Activated CD4-positive, alpha-beta T cell treated with anti-CD3 and anti-CD28 coated beads, Interleukin-2, amount 10 ng/mL, durations not matched to agents 7 days and 5 days (primary cell): ENCODE measurements at places on chromosomes 1 and 21. TPM values are rescaled to one million over a fixed set of nuclear protein-coding genes. Genes with fewer than 3 reads are reported as not detected.

- no peak for DNase-seq
Measured at GRCh38 chr1:66476774-66477173, 57.2 kb upstream of the SGIP1 start.

FMO5 gene
- 0.48 TPM for total RNA-seq

TMOD4 gene
- total RNA-seq = 2.0 TPM

CXADR gene
- 0.40 TPM for total RNA-seq

KCNA2 gene
- 3.9 TPM for total RNA-seq

ZBTB8B gene
- total RNA-seq = not detected

GRCh38 chr1:92784021-92784638, 778 bp downstream of the EVI5 start:
- DNase-seq = peak; percentile 58

DNA sequence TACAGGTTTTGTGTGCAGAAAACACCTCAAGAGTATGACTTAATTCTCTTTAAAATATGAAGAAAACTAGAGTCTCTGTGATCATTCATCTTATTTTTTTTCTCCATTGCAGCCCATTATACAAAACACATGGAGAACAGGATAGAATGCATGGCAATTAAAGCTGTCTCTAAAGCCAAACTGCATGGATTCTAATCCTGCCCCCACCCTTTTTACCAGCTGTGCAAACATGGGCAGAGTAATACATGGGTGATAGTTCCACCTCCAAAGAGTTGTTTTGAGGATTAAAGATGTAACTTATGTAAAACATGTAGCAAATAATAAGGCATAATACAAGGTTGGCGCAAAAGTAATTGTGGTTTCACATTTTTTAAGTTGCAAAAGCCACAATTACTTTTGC, 114.4 kb downstream of the CLEC20A start:
- DNase-seq = no peak

DNA sequence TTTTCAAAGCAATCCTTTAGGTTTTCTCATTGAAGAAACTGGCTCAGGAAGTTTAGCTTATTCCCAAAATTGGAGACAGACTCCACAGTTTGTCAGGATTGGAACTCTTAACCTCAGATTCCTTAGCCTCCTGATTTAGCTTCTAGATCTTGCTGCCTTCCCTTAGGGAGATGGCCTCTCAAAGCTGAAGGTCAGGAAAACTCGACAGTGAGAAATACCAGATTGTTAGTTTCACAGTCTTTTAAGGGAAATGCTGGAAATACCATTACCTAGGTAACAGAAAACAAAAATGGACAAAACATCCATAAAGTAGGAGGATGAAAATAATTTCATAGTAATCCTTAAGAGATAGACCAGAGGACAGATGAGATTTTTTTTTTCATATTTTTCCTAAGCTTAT, 7.8 kb downstream of the RASAL2 start:
- no peak for DNase-seq

- no peak for DNase-seq
Measured at GRCh38 chr21:37737507-37737906, 178.8 kb downstream of the KCNJ6 start.

DNA sequence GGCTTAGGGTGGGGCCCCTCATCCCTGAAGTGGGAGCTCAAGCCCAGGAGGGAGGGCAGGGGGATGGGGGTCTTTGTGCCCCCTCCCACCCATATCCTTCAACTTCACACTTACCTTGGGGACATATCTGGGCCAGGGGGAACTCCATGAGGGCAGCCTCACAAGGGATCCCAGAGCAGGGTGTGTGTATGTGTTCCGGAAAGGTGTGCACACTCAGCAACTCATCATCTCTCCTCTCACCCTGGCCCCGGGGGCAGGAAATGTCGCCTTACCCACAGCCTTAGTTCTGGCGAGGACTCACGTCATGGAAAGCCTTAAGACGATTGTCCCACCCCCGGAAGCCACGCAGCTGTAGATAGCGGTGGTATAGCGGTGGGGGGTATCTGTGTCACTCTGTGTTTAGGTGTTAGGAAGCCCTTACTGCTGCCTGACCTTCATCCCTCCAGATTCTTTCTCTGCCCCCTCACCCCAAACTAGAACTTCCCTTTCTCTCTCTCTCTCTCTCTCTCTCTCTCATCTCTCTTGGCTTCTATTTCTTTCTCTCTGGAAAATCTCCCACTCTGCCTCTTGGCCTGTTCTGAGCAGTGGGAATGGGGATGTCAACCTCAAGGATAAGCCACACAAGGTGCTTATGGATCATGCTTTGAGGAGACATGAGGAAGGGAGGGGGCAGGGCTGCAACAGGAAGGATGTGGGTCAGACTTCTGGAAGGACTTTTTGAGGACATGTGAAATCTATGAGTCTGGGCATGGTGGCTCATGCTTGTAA, at the start of gene SH2D2A:
Gene SH2D2A, minus strand, starts transcription at position 288 of the 768 bp plus-strand sequence. Its CDS starts 140 bp downstream, at position 148.
- DNase-seq = peak; percentile 97

RAD54L gene
- 54.0 TPM for total RNA-seq

IL19 gene
- not detected for total RNA-seq

DNA sequence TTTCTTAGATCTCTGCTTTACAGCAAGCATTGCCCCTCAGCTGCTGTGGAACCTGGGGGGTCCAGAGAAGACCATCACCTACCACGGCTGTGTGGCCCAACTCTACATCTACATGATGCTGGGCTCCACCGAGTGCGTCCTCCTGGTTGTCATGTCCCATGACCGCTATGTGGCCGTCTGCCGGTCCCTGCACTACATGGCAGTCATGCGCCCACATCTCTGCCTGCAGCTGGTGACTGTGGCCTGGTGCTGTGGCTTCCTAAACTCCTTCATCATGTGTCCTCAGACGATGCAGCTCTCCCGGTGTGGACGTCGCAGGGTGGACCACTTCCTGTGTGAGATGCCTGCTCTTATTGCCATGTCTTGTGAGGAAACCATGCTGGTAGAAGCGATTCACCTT, 33.4 kb upstream of the OR2B11 start:
- DNase-seq = no peak

SPRR2E gene
- not detected for total RNA-seq

GRCh38 chr1:181396171-181396670, 87.1 kb upstream of the CACNA1E start:
- peak; percentile 78 for DNase-seq

DNA sequence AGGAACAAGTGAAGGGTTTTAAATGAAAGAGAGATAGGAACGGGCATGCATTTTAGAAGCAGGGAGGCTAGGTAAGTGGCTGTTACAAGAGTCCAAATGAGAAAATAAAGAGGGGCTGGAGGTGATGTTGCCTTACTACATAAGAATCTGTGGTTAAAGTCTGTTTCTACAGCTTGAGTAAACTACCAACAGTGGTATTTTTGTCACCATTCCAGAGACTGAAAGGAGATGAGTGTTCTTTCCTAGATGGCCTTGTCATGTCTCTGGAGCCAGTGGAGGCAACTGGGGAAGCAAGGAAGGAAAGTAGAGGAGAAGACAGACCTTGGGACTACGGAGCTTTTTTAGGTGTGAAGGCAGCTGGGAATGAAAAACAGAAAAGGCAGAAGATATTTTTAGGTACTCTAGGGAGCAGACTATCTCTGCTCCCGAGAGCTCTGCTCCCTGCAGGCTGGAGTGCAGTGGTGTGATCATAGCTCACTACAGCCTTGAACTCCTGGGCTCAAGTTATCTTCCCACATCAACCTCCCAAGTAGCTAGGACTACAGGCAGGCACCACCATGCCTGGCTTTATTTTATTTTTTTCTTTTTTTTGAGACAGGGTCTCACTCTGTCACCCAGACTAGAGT, 12.2 kb downstream of the HDAC1 start:
- DNase-seq = no peak

DNA sequence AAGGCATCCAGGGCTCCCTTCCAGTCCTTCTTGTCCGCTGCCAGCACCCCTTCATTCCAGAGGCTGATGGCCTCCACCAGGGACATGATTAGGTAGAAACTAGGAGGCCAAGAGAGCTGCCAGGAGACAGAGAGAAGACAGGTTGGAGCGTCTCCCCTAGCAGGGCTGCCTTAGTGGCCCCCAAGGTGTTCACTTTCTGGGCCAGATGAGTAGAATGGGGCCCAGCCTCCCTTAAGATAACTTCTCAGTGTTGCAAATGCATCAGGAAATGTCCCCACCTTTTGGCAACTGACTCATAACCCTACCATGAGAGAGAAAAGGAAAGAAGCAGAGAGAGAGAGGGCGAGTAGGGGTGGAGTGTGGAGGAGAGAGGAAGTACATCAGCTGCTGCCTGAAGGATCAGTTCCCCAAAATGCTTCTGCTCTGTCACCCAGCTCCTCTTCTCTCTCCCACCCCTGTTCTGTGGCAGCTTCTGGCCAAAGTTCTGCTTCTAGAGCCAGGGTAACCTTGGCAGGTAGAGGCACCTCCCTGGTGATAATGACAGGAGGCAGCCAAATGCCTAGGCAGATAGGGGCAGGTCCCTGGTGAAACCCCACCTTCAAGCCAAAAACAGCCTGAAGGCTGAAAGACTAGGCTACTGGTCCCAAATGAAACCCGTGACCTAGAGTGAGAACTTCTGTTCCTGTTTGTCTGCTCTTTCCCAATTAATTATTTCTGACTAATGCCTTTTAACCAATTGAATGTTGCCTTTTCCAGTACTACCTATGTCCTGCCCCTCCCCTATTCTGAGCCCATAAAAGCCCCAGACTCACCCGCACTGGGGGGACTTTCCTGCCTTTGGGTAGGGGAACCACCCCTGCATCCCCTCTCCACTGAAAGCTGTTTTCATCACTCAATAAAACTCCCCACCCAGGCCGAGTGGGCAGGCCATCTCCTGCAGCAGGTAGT, at the start of gene NCF2:
Gene NCF2, minus strand, starts transcription at position 216 of the 948 bp plus-strand sequence. Its CDS starts 130 bp downstream, at position 86.
- DNase-seq = peak; percentile 72

DNA sequence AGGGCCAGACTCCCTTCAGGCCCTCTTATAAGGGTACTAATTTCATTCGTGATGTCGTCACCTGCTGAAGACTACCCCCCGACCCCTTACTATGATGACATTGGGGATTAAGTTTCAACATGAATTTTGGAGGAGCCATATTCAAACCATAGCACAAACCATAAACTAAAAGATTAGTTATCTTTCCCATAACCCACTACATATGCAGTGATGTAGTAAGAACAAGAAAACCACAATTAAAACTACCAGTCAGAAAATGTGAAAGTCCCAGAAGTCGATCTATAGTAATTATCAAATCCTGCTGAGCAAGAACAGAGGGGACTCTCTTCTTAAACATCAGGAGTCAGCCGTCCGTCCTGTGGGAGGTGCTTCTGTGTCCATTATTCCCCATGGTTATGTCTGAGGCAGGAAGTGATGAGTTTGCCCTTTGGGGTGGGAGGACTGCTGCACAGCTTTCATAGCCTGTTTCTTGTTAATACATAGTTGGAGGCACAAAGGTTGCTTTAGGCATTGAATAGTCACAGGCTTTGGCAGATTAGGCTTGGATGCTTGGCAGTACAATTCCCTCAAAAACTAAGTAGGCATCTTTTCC, 35.9 kb upstream of the PTGFRN start:
- DNase-seq = no peak

OR4F29 gene
- not detected for total RNA-seq

GRCh38 chr1:68013351-68013750, 37.1 kb downstream of the DIRAS3 start:
- no peak for DNase-seq

GNAT2 gene
- not detected for total RNA-seq

CELA3A gene
- total RNA-seq = not detected

DNA sequence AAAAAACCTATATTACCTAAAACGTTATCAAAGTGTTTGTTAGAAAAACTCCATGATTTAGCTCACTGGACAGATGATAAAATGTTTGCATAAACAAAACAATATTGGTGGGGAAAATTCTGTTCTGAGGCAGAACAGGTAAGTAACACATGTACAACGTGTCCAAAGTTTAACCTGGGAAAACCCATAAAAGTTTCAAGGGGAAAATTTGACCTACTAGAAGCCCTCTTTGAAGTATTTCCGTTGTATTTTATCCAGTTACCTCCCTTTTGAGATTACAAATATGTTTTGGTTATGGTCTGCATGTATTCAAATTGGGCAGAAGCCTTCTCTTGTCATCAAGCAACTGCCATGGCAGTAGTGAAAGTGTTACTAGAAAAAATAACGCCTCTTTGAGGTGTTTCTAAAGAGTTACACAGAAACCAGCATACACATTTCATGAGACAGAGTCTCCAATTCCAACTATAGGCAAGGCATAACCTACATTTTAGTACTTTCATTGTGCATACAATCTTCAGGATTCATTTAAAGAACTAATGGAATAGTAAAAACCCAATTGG, 58.0 kb upstream of the PDC start:
- DNase-seq = no peak

ITLN1 gene
- not detected for total RNA-seq

GRCh38 chr1:87150143-87150542, 178.5 kb upstream of the LMO4 start:
- no peak for DNase-seq

TAS1R1 gene
- not detected for total RNA-seq

DNA sequence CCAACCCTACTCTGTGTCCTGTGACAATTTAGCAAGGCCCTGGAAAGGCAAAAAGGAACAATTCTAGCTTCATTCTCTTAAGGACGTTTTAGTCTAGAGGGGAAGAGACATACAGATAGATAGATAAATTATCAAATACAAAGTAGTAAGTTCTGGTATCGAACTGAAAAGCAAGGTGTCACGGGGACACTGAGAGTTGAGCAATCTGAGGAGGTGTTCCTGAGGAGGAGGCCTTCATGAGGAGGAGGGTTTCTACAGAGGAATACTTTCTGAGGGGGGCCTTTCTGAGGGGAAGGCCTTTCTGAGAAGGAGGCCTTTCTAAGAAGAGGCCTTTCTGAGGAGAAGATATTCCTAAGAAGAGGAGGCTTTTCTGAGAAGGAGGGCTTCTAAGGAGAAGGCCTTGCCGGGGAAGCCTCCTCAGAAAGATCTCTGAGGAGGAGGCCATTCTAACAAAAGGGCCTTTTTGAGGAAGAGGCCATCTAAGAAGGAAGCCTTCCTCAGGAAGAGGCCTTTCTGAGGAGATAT, 155.9 kb upstream of the COA6 start:
- no peak for DNase-seq

DNA sequence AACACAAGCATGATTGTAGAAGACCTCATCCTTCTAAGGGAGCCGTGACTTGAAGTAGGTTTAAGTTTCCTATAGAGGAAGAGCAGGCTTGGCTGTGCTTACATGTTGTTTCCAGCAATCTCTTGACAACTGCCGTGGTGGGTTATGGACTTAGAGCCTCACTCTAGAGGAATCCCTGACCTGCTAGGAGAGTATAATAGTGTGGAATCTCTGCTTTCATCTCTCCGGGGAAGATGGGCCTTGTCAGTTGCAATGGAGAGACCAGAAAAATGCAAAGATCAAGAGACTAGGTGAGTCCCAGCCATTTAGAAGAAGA, 137.6 kb downstream of the MIS18A start:
- DNase-seq = no peak

DNA sequence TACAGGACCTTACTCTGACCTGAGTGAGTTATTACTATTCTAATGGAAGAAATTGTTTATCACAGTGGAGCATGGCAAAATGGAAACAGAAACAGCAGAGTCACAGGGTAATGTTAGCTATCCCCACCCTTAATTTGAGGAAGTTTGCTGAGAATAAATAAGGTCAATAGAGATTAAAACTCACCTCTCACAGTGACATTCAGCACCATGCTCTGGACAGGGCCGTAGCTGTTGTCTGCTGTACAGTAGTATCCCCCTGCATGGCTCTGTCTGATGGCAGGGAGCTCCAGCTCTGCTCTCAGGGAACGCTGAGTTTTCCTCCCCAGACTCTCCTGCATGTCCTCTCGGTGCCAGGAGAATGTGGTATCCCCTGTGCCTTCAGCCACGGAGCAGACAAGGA, 11.9 kb downstream of the FCRL4 start:
- no peak for DNase-seq
